ENCODE measurements at places on chromosomes 1 and 21. TPM values are rescaled to one million over a fixed set of nuclear protein-coding genes. Genes with fewer than 3 reads are reported as not detected.

DNA sequence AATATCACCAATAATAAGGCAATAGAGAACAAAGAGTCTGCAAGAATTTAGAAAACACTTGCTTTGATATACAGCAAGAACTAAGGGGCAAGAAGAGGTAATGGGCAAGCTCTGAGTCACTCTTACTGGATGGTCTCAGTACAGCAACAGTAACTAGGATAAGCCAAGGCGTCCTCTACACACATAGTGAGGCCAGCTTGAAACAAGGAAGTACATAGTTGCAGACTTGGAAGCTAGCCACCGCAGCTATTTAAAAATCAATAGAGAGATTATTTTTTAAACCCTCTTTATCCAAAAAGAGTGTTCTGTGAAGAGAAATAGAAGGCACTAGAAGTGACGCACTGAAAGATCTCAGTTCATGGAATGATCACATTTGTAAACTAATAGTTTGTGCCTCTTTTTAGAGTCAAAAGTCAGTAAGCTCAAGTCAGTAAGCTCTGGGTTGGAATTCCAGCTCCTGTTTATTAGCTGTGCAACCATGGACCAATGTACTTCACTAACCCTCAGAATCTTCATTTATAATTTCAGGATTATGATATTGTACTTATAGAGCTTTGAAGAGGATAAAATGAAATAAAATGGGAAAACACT is 118.6 kb downstream of the AKT3 start:
- H3K36me3 ChIP-seq: peaks cover 2% of the 10 kb centered on the region
- peaks cover 13% of the 10 kb centered on the region for H3K4me1 ChIP-seq
- no peak overlapping the region for H3K4me3 ChIP-seq

DNA sequence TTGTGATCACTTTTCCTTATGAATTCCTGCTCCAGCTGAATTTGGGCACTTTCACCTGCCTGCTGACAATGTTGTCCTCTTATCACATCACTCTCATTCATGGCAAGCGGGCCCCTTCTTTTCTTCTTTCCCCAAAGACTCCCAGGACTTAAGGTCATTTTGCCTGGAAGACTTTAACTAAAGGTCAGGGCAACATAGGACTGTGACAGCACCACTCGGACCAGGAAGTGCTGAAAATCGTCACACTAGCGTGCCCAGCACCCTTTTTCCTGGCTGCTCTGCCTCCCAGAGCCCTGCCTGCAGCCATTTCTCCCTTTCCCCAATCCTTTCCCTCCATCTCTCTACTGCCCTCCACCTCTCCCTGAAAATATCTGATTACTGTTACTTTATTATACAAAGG is 35.4 kb downstream of the CD34 start:
- H3K4me1 ChIP-seq: no peaks in the 10 kb centered on the region
- no peak overlapping the region for H3K4me3 ChIP-seq
- peaks cover 17% of the 10 kb centered on the region for H3K27me3 ChIP-seq
- DNase-seq: no peak
- H3K27ac ChIP-seq: no peak overlapping the region

- peaks cover 38% of the 10 kb centered on the region for H3K4me1 ChIP-seq
- H3K27ac ChIP-seq: peak overlapping the region; percentile 69
- peaks cover 6% of the 10 kb centered on the region for H3K27me3 ChIP-seq
- peaks cover 35% of the 10 kb centered on the region for H3K36me3 ChIP-seq
- DNase-seq: no peak
These were observed 29.9 kb downstream of the MRAP start for GRCh38 chr21:32328595-32328994.

GRCh38 chr1:92599184-92599583 is 112.5 kb upstream of the GFI1 start:
- H3K4me3 ChIP-seq: no peak overlapping the region
- H3K27me3 ChIP-seq: no peaks in the 10 kb centered on the region
- no peak for DNase-seq
- no peak overlapping the region for H3K27ac ChIP-seq

Gene MTR
- total RNA-seq: 42.9 TPM
